ENCODE measurements at places on chromosomes 16 and 17.

GRCh38 chr17:59620518-59621259 is 994 bp downstream of the CLTC start:
- DNase-seq = no peak

DNA sequence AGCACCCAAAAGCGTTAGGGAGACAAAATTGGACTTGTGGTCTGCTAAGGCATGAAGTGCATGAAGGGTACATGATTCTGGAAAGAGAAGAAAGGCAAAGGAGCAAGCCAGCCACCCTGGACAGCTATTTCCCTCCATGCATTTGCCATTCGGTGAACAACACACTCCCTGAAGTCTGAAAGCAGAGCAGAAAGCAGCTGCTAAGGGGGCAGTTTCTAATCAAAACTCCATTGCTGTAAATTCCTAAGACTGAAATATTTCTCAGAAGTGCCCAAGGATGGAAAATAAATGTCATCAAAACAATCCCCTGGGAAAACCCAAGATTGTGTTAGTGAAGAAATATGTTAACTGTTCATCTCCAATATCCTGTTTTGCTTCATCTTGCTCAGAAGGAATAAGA is 44.3 kb downstream of the PMP22 start:
- peak; percentile 19 for DNase-seq

DNA sequence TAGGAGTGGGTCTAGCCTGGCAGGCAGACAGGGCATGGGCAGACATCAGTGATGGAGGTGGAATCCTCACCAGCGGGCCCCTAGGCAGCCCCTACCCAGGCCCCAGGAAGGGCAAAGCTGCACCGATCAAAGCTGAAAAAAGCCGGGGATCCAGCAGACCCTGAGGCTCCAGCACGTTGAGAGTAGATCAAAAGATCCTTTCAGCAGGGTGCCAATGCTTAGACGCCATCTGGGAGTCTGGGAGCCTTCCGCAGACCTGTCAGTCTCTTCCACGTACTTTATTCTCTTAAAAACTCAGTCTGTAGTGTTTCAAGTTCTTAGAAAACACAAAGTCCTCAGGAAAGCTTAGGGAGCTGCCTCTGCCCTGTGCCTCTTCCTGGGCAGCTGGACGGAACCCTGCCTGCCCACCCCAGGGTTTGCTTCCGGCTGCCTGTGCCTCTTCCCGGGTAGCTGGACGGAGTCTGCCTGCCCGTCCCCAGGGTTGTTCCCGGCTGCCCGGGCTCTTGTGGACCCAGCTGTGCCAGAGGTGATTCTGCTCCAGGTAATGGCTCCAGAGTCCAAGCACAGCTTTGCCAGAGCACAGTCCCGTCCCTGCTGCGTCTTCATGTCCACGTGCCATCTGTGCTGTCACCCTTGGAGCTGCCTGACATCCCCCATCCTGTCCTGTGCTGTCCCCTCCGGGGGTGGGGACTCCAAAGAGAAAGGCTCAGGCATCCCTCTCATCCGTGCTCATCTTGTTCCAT is 50.8 kb upstream of the PVALEF start:
- DNase-seq = no peak

DNA sequence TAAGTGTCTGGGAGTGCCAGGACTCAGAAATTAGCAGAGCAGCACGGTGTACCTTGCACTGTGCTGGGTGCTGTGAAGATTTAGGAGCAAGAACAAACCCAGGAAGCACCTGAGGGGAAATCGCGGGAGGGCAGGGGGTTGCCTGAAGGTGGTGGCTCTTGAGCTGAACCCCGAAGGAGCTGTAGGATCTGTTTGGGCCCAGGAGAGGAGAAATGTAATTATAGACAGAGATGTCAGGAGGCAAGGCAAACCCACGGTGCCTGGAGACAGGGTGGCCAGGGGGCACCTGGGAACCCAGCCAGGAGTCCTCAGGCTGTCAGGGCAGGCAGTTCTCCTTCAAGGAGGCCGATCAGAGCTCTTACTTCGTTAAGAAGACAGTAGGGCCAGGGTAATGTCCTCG is 109.1 kb downstream of the C16orf78 start:
- DNase-seq = no peak

DNA sequence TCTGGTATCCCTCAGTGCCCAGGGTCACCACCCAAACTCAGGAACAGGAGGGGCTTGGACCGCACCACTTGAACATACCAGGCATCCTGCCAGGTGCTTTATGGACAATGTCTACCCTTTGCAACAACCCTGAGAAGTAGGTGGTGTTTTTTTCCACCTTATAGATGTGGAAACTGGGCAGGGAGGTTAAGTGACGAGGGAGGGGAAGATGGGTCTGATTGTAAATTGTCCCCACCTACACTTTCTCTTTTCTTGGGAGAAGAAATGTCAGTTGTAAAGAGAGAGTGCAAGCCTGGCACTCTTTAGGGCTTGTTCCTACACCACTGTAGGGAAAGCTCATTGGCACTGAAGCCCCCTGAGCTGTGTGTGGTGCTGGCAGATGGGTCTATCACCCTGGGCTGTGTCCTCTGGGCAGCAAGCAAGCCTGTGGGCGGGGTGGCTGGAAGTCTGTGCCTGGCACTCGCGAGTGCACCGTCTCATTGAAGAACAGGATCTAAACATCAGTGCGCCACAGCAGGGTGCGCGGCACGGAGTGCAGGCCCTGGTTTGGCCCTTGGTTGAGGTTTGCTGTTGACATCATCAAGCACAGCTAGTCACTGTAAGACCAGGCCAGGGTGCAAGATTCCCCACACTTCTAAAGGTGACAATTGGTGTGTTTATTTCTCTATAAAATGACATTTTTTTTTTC is 15.1 kb downstream of the NOD2 start:
- no peak for DNase-seq

- no peak for DNase-seq
Observed at GRCh38 chr16:16009401-16009800, 60.0 kb downstream of the ABCC1 start.

- no peak for DNase-seq
Observed at GRCh38 chr17:73522107-73522506, 122.1 kb downstream of the SDK2 start.

GRCh38 chr17:7045492-7046126 is 1.7 kb upstream of the SLC16A11 start:
- DNase-seq = peak; percentile 54

- no peak for DNase-seq
Observed at GRCh38 chr17:34703533-34703932, 124.2 kb downstream of the TMEM132E start.

DNA sequence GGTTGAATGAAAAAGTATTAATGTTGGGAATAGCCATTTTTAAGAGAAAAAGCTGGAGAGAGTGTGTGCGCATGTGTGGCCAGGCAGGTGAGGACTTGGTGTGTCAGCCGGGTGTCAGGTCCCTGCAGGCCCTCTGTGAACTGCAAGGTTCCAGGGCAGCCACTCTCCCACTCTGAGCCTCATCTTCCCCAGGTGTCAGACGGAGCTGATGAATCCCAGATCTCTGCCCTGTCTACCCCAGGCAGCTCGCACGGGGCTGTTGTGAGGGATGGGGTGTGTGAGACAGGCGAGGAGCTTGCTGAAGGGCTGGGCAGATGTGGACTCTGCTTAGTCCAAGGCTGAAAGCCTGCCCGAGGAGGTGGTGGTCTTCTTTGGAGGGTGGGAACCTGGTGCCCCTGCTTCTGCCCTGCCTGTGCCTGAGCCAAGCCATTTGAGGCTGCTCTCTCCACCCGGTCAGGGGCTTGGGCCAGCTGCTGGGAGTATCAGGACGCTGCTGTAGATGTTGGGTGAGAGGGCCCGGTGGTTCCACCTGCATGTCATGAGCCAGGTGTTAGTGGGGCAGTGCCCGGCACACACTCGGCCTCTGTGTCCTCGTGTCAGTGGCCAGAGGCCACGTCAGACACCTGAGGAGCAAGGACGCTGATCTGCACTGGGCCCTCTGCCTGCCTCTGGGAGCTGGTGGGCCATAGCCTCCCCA is 122.4 kb downstream of the RAB11FIP4 start:
- DNase-seq = no peak

DNA sequence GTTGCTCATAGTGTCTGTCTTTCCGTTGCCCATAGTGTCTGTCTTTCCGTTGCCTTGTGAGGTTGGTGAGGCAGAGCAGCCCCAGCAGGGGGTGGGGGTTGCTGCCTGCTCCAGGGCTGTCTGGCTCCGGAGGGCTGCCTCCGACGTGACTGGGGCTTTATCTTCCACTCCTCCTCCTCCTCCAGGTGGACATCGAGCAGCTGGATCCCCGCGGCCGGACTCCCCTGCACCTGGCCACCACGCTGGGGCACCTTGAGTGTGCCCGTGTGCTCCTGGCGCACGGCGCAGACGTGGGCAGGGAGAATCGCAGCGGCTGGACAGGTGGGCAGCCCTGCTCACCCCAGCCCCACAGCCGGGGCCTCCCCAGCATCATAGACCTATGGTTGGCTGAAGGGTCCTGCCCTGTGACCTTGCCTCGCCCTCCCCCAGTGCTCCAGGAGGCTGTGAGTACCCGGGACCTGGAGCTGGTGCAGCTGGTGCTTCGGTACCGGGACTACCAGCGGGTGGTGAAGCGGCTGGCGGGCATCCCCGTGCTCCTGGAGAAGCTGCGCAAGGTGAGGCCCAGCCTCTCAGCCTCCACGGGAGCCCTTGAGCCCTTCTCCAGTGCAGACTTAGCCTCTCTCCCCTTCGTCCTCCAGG is 14.7 kb downstream of the ANKRD13B start:
- DNase-seq = no peak

GRCh38 chr17:38967290-38967738 is at the start of gene FBXO47:
TSS of gene FBXO47 (minus strand) at chr17:38967403. CDS start at chr17:38963025, 4,378 bp downstream.
- DNase-seq = peak; percentile 60

DNA sequence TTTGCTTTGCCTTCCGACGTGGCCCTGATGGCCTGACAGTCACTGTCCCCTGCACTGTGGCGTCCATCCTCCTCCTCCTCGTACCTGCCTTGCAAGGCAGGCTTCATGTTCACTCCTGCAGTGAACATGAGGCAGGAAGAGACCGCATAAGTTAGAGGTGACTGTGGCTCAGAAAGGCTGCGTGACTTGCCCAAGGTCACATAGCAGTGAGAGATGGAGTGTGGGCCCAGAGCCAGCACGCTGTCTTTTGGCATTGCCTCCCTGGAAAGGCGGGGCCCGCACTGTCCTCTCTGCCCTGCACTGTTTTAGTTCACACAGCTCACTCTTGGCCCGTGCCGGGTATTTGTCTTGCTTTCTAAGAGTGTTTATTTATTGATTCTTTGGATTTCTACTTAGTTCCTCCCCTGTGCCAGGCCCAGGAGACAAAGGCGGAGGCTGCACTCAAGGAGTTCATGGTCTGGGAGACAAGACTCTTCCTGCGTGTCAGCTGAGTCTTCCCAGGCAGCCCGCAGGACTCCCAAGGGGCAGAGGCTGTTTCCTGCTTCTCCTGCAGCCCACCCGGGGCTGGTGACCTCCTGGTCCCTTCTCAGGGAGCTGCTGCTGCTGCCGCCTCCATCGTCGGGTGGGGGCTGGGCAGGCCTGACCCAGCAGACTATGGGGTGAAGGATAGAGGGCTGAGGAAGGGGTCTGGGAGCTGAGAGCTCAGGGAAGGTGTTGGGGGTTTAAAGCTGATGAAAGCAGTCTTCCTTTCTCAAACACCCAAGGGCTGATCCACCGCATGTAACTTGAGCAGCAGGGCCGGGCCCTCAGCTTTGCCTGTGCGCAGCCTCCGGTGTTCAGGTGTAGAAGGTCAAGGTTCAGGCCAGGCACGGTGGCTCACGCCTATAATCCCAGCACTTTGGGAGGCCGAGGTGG is 12.7 kb downstream of the CYGB start:
- no peak for DNase-seq

DNA sequence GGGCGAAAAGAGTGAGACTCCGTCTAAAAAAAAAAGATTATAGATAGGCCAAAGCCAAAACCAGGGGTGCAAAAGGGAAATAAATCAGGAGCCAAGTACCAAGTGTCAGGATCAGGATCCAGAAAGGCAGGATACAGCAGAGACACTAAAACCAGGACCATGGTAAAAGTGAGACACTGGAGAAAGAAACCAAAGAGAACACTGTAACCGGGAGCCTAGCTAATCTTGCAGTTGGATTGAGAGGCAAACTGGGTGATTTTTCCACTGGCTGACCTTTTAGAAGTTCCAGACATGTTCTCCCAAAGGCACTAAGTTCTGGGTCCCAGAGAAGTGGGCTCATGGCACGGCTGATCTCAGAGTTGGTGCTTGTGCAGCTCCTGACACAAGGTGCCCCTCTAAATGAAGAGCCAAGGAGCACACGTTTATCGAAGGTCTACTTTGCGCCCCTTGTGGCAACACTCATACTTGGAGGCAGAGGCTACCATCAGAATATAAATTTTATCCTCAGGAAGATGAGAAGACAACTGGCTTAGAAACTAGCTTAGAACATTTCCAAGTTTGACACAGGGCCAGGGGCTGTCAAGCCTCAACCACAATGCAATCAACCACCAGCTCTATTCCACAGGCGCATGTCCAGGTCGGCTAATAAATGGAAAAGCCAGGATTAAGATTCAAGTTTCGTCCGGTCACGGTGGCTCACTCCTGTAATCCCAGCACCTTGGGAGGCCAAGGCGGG is 27.5 kb upstream of the HELZ start:
- no peak for DNase-seq

- DNase-seq = no peak
Observed at GRCh38 chr16:69830534-69831211, 68.5 kb downstream of the WWP2 start.

- DNase-seq = no peak
Observed at GRCh38 chr16:56793492-56793891, 63.6 kb downstream of the NUP93 start.

DNA sequence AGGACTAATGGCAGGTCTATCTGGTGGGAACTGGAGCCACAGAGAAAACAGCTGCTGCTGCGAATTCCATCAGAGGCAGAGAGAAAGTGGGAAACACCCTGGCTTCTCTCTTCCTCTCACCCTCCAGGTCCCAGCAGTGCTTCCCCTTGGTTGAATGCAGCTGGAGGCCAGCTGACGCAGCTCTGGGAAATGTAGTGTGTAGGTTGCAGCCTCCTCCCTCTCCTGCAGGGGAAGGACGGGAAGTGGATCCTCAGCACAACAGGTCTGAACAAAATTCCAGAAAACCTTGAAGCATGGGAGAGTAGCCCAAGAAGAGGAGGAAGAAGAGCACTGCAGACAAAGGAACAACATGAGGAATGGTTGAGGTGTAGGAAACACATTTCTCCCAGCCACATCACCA is 67.8 kb upstream of the MMP2 start:
- no peak for DNase-seq

GRCh38 chr17:66511135-66511534 is 208.7 kb downstream of the PRKCA start:
- no peak for DNase-seq

DNA sequence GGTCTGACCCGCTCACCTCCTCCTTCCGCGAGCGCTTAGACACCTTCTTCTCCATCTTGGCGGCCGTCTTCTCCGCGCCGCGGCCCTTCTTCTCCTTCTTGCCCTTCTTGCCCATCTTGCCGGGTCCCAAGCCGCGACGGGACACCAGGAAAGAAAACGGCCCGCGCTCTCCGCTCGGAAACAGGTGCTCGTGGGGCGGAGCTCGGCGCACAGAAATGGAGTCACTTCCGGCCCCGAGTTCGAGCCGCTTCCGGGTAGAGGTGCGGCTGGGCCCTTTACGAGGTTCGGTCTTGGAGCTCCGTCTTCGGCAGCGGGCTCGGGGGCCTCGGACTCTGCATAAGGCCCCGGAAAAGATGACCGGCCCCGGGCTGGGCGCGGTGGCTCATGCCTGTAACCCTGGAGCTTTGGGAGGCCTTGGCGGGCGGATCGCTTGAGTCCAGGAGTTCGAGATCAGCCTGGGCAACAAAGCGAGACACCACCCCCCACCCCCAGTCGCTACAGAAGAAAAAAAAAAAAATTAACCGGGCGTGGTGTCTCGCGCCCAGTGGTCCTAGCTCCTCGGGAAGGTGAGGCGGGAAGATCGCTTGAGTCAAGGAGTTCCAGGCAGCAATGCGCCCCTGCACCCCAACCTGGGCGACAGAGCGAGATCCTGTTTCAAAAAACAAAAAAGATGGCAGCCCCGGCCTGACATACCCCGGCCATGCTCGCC is at the start of gene KLHDC4:
TSS of gene KLHDC4 (minus strand) at position 211 of the 709 bp plus-strand sequence. CDS start at position 115, 96 bp downstream.
- no peak for DNase-seq

GRCh38 chr17:83009414-83010205 is 69.8 kb upstream of the METRNL start:
- no peak for DNase-seq

Data from AG09319 (cell line).